NB4 (cell line): ENCODE measurements at places on chromosomes 12 and 14.

DNA sequence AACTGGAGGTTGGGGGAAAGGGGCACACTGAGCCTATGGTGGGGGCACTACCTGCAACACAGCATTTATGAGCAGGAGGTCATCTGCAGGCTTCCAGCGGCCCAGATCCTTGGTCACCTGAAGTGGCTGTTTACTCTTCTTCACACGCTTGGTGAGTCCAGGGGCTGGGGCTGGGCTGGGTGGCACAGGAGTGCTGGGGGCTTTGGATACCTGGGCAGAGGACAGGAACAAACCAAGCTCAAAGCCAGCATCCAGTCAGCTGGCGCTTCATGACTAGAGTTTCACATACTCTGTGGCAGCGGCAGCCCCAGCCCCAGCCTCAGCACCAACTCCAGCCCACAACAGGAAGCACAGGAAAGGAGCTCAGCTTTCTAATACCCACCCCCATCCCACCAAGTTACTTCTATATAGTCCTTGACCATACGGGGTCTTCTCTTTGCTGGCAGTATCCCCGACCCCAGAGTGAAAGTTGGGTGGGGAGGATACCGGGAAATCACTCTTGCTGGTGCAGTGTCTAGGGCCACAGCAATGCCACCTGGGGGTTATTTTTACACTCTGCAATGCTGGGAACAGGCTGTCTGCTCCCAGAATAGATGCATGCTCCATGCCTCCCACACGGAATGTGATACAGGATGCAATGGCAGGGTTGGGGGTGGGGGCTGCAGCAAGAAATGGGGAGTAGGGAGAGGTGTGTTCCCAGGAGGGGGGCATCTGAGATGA, 3.1 kb downstream of the MCRS1 start:
- no peak for DNase-seq

DNA sequence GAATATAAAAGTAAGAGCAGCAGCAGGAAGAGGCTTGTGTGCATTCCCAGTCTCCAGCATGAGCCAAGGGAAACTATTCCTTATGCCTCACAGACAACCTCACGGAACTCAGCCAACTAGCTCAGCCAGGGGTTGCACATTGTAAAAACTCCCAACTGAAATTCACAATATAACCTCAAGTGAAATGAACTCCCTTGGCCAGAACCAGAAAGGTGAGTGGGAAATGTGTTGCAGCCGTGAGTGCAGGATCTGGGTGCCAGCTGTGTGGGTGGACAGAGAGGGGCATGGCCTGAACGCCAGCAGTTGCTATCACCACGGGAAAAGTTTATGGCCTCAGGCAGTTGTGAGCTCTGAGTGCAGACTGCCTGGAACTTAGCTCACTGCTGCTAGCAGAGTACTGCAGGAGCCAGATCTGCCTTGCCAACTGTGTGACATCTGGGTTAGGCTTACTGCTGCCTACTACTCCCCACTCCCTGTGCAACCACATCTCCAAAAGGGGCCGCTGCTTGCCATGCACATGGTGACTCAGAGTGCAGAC, 2.3 kb upstream of the CLEC1A start:
- DNase-seq, result no peak

GRCh38 chr14:22469538-22470303, 119.3 kb downstream of the DAD1 start:
- DNase-seq, result no peak

DNA sequence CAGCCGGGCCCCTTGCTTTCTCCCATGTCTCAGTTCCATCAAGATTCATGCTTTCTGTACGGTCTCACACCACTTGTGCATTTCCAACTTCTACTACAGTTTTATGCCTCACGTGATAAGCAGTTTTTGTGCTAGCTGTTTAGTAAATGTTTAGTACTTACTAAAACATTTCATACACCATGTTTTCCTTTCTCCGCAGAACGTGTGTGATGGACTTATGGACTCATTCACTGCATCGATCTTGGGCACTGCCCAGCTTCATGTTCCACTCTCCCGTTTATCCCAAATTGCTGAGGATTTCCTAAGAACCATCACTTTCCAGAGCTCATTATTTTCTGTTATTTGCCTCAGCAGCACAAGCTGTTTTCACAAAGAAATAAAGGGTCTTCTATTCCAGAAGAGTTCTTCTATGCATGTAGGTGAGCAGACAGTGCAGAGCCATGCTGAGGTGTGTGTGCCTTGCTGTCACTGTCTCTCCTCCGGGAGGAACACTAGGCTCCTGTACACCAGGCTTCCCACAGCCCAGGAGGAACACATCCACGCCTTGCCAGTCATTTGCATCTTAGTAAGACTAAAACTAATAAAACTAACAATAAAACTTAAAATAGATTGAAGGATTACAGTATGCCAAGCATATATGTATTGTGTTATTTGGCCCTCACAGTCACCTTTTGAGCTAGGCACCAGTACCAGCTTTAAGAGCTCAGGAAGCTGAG, 90.3 kb upstream of the EEA1 start:
- no peak for DNase-seq

DNA sequence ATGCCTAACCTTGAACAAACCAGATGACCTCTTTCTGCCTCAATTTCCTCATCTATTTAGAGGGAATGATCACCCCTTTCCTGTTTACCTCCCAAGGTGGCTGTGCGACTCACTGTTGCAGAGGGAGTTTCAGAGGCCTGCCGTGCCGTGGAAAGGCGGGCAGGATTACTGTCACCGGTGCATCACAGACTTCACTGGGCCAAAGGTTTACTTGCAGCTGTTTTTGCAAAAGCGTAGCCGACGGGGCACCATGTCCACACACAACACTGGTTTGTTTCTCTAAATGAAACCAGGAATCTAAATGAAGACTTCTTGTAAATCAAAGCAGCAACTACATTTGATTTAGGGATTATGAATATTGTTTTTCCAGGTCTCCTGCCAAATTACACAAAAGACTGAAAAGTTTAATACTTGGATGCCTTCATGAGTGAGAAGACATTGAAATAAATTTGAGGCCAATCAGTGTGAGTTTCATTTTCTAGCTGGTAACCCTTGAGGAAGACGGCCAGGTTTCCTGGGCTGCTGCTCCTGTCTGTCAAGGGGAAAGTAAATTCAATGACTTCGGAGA, 696.1 kb upstream of the TMEM132C start:
- DNase-seq, result no peak

GRCh38 chr12:93521225-93522080, 51.0 kb upstream of the SOCS2 start:
- no peak for DNase-seq

- DNase-seq, result no peak
Observed at GRCh38 chr14:21965042-21965441, 291.4 kb upstream of the OR4E1 start.

DNA sequence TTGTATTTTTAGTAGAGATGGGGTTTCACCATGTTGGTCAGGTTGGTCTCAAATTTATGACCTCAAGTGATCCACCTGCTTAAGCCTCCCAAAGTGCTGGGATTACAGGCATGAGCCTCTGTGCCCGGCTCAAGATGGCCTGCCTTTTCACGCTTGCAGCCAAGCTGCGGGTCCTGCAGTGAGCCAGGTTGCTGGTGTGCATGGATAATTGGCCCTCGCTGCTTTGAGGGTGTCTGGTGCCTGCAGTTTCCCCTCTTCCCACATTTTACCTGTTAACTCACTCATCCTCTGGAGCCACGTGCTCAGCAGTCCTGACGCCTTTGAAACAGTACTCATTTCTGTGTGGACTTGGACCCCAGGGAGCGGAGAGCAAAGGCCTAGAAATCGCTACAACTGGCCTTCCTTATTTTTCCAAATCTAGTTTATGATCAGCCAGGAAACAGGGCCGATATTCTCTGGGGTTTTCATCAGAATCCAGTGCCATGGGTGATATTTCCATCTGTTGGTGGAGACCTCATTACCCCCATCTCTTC, 42.2 kb downstream of the TPCN1 start:
- no peak for DNase-seq

- DNase-seq, result no peak
Observed at GRCh38 chr12:46627686-46628085, 198.1 kb downstream of the SLC38A4 start.

GRCh38 chr14:61569812-61570548, 125.3 kb upstream of the HIF1A start:
- DNase-seq, result peak; percentile 98

DNA sequence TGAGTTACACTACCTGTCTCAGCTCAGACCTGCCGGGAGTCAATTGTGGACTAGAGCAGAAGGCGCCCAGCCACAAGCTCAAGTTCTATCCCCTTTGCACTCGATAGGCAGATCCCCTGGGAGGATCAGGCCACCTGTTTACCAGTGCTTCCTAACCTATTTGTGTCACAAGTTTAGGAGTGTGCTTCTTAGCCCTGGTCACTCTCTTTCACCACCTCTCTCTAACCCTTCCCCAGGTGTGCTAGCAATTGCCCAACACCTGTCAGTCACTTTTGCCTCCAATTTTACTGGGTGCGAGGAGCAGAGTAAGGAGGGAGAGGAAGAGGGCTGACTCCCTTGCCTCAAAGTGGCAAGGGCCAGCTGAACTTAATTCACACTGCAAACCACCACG, 745 bp upstream of the NAA30 start:
- no peak for DNase-seq

GRCh38 chr14:82667006-82667405, 1133.4 kb upstream of the SEL1L start:
- no peak for DNase-seq

DNA sequence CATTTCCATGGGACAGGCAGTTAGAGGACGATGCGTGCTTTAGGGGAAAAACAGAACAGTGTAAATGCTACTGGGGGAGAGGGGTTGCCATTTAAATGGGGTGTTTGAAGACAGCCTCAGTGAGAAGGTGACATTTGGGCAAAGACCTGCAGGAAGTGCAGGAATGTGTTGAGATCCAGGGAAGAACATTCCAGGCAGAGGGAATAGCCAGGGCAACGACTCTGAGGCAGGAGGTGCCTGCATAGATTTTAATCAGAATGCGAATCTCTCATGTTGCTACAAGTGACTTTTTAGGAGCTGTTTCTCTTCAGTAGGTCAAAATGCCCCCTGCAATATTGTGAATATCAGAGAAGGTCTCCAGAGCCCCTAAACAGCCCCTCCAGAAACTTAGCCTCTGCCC, 7.6 kb upstream of the SCARB1 start:
- no peak for DNase-seq

GRCh38 chr14:69682621-69683263, 71.3 kb downstream of the SUSD6 start:
- DNase-seq, result no peak

DNA sequence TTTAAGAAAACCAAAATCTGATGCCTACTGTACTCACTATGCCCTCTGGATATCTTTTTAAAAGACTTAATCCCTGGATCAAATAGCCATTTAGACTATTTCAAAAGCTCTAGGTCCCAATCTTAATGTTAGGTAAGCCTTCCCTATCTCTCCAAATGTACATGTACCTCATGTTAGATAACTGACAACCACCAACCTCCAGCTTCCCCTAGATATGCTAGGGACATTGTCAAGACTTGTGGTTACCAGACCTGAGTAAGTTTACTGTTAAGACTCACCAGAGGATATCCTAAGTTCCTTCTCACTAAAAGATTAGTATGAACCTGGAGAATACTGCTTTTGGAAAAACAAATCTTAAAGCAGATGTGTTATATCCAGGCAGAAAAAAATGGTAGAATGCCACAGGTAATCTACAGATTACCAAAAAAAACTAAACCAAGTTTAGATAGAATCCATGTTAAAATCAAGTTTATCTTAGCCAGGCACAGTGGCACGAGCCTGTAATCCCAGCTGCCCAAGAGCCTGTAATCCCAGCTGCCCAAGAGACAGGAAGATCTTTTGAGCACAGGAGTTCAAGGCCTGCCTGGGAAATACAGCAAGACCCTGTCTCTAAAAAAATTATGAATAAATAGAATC, 9.7 kb downstream of the NAP1L1 start:
- DNase-seq, result peak; percentile 55

GRCh38 chr12:10607885-10608458, 5.4 kb downstream of the MAGOHB start:
- DNase-seq, result peak; percentile 31

DNA sequence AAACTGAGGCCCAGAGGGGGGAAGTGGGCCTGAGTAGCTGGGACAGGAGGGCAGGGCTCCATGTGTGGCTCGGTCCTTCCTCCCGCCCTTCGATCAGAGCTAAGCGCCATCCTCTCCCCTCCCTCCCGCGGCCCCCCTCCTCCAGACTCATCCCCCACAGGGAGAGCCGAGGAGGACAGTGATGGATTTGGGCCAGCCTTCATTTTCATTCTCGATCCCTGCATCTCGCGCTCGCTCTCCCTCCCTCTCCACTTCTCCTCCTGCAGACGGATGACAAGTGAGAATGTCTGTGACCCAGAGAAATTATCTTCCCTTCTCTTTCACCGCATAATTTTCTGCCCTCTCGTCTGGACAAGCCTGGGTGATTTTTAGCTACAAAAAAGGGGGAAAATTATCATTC, 183.3 kb downstream of the RBM19 start:
- no peak for DNase-seq

- DNase-seq, result peak; percentile 85
Observed at GRCh38 chr12:120496413-120497340, 764 bp downstream of the DYNLL1 start.

DNA sequence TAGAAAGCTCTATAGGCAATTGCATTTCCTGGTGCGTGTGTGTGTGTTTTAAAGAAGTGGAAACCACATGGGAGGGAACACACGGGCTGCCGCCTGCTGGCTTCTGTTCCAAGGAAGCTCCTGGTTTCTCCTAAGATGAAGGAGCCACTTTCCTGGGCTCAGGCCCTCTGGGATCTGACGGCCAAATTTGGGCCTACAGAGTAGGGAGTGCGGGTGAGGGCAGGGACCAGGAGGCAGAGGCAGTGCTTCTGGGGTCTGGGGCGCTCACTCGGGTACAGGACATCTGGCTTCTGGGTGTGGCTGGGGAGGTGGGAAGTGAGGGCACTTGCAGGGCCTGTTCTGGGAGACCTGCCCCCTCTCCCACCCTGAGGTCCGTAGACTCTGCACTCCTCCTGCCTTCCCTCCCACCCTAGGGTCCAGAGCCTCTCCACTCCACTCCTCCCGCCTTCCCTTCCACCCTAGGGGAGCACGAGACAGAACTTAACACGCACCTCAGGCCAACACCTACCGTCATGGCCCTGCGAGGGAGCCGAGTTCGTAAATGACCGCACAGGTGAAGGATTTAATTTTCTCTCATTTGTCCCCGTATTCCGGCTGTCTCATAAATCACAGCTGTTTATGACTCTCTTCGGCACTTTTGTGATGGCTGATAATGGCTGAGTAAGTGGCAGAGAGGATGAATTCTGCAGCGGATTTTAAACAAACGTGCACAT, 127.7 kb downstream of the KIF26A start:
- no peak for DNase-seq
